ENCODE measurements at places on chromosomes 4 and X.

DNA sequence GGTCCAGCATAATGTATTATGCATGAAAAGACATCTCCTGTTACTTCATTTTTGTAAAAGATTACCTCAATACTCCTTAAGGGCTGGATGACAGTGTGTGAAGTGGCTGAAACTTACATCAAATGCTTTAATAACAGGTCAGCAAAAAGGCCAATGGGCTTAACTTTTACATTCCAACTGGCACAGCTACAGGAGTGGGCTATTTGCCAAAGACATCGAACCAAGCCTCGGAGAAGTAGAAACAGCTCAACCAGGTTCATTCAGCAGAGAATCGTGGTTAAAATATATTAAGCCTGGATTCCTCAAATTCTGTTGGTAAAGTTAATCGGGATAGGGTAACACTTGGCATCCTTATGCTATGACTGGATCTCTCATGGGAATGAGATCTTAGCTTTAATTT, 639.7 kb downstream of the TRIML1 start:
- DNase-seq = no peak

GRCh38 chr4:14888790-14889572, 113.3 kb upstream of the CPEB2 start:
- DNase-seq = no peak

GRCh38 chr4:71275570-71275969, 63.2 kb upstream of the SLC4A4 start:
- no peak for DNase-seq

DNA sequence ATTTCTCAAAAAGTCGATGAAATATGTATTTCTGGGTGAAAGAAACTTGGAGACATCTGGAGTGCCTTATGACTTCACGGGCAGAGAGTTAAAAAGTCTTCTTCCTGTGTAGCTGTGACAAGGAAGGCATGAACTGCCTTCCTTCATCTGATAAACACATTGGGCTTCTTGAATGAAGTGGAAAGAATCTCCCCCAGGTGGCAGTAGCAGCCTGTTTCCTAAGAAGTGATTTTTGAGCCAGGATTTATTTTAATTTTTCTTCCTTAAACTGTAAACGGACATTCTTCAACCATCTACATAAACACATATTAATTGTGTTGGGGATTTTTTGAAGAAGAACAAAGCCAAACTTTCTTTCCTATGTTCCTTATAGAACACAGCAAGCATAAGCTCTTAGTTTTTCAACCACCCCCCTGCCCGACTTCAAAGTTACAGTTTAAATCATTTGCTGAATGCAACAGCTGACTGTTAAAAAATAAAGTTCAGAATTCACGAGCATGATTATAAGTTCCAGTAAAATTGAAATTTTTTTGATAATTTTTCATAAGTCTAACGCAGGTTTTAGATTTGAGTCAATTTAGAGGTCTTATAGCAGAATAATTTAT, 980 bp upstream of the GIMD1 start:
- DNase-seq = no peak

- no peak for DNase-seq
Measured at GRCh38 chrX:5870238-5870637, 358.4 kb downstream of the NLGN4X start.

- no peak for DNase-seq
Measured at GRCh38 chrX:123590842-123591486, 141.9 kb downstream of the THOC2 start.

DNA sequence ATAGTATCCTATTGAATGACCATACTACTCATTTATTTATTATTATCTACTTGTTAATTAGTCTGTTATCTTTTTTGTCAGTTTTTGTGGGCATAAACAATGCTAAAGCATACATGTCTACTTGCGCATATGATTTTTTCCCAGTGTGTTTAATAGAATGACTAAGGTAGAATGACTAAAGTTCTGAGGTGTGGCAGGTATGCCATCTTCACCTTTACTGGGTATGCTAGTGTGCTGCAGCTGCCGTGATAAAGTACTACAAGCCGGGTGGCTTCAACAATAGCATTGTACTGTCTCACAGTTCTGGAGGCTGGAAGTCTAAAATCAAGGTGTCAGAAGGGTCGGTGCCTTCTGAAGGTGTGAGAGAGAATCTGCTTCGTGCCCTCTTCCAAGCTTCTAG, 19.2 kb downstream of the CD38 start:
- no peak for DNase-seq

All from anterior cingulate cortex (tissue), 58 donors.